Activated CD8-positive, alpha-beta T cell treated with anti-CD3 and anti-CD28 coated beads for 36 hours (primary cell): ENCODE measurements at places on chromosomes 6 and 20.

- no peak for DNase-seq
Measured at GRCh38 chr6:118529756-118530155, 18.3 kb upstream of the PLN start.

DNA sequence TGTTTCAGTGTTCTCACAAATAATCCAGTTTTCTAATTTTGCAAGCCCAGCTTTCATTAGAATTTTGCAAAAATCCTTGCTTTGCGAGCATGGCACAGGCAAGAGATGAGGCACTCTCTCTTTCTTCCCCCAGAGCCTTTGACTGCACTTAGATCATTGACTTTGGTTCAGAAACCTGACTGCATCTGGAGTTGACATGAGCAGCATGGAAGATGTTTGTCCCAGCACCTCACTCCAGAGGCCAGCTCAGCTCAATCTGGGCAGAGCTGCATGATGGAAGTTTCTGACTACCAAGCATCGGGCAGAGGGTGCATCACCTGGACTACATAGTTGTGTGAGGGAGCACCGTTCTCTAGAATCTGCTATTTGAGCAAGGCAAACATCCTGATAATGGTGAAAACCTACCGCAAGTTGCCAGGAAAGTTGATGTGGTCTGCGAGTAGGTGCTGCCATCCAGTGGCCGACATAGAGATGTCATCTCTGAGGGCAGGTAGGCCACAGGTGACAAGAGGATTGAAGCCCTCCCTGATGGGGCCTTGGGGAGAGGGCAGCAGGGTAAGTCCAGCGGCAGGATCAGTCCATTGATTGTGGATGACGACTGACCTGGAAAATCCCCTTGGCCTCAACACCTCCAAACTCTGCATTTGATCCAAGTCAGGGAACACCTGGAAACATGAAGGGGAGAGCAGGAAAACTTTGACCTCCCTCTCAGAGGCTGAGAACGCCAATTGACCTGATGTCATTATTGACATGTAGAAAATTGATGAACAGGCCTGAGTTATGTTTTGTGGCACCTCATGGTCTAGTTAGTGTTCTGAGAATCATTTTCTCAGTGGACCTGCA lies 3.8 kb upstream of the LPA start:
- DNase-seq: peak; percentile 52

GRCh38 chr20:32365564-32365963 lies 7.4 kb downstream of the ASXL1 start:
- no peak for DNase-seq

DNA sequence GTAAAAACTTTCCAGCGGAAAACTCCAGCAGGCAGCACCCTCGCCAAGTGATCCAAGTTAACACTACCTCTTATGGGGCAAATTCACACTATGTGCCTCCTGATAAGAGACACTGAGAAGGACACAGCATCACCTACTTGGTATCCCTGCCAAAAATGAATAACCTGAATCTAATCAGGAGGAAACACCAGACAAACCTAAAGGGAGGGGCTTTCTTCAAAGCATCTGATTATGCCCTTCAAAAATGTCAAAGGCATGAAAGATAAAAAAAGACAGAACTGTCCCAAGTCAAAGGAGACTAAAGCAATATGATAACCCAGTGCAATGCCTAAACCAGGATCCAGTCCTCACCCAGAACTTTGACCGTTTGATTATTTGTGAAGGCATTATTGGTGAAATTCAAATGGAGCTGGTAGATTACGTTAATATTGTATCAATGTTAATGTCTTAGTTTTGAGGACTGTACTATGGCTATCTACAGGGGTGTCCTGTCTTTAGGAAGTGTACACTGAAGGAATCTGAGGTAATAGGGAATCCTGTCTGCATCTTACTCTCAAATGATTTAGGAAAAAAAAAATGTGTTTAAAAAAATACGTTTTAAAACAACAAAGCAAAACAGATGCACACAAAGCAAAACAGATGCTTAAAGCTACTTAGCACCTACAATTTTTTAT lies 8.3 kb downstream of the TBC1D7 start:
- DNase-seq: no peak

GRCh38 chr6:150008588-150008987 lies 16.7 kb downstream of the RAET1L start:
- DNase-seq: peak; percentile 69

DNA sequence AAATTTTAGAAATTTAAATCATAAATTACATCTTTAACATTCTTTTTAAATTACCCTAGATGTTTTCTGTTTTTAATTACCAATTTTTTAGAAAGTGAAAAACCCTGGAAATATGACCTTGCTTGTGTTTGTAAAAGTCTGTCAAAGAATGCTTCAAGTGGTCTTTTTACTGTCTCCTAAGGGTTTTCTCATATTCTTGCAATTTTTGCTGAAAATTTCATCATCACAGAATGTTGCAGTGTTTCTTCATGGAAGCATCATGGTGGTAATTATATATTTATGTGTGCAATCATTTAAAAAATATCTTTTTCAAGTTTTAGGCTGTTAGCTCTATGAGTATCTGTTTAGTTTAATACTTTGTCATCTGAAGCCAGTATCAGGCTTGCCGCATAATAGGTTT lies 178.2 kb downstream of the HDGFL1 start:
- DNase-seq: no peak

GRCh38 chr6:27814665-27815424 lies 97.4 kb downstream of the OR2B2 start:
- DNase-seq: peak; percentile 88

DNA sequence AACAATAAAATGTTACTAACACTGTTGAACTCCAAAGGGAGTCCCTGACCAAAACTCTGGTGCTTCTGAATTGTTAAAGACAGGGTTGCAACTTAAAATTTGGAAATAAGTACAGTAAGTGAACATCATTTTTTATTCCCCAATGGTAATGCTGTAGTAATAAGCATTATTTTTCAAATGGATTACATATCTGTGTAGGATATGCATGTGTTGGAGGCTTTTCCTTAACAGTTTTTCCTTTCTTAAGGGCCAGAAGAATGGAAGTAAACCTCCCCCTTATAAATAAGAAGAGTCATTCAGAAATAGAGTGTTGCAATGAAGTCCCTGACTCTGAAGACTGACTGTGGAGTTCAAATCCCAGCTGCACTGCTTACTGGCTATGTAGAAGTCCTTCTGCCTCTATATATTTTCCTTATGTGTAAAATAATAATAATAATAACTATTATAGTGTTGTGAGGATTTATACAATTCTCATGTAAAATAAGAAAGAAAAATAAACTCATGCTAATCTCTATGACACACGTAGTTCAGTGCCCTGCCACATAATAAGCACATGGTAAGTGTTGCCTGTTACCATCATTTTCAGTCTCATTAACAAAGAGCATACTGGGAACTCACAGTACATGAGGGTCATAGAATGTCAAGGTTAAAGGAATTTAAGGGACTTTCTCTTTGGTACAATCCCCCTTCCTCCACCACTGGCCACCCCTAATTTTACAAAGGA lies 129.8 kb upstream of the SMLR1 start:
- DNase-seq: no peak

- no peak for DNase-seq
Measured at GRCh38 chr6:112281821-112282615, 27.7 kb upstream of the LAMA4 start.

DNA sequence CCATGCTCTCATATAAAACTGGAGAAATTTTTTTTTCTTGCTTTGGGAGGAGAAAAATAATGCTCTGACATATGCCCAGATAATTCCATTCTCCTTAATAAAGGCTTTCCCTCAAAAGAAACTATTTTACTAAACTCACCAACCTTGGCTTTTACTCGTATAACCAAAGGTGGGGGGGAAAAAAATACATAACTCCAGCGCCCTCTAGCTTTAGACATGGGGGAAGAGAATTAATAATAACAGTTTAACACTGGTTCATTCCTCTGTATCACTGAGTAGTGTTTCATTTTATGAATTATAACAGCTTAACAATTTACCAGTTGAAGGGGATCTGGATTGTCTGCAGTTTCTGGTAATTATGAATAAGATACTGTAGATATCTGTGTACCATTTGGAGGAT lies 1226.1 kb downstream of the GRIK2 start:
- DNase-seq: no peak

DNA sequence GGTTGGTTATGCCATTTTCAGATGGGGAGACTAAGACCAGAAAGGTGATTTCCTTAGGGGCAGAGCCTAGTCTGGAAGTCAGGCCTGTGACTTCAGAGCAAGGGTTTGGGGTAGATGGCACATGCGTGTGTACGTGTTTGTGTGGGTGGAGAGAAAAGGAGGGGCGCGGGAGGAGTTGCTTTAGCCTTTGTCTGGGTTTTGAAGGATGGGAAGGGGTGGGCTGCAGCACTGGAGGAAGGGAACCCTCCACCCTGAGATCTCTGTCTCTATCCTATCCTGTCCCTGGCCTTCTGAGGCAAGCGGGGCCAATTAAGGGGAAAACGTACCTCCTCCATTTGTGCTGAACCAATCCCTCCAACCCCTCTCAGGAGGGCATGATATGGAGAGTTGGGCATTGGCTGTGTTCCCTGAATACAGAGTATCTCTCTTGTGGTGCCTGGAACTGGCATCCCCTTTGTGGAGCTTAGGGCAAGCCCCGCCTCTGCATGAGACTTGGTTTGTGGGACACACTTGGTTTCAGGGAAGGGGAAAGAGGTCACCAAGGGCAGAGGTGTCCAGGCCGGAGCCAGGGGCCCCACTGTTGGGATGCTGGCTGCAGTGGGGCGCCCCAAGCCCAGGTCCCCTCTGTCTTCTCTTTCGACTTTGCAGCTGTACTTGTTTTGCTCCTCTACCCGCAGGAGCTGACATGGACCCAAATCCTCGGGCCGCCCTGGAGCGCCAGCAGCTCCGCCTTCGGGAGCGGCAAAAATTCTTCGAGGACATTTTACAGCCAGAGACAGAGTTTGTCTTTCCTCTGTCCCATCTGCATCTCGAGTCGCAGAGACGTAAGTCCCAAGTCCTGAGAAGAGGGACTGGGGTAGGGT lies at the start of gene DBNDD2:
Gene DBNDD2 (plus strand): TSS at position 507 of the 863 bp plus-strand sequence. CDS start 179 bp downstream, at position 686.
- DNase-seq: peak; percentile 54

- DNase-seq: no peak
Measured at GRCh38 chr6:44453146-44453545, 65.6 kb downstream of the CDC5L start.

DNA sequence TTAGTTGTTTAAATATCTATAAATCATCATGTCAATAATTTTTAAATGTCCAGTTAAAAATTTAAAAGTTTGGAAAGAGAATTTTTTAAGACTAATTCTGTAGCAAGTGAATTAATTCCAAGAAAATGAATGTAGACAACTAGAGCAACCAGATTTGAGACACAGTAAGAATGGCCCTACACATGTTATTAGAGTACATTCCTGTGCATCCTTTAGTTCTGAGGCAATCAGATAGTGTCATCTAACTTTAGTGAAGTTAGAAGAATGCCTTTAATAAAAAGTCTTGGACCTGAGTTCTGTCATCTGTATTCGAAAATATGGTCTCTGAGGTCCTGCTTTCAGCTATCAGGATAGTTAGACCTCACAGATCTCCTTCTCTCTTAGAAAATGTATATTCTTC lies 63.7 kb downstream of the HIVEP2 start:
- no peak for DNase-seq

GRCh38 chr6:52511163-52511562 lies 65.7 kb downstream of the TRAM2 start:
- no peak for DNase-seq

DNA sequence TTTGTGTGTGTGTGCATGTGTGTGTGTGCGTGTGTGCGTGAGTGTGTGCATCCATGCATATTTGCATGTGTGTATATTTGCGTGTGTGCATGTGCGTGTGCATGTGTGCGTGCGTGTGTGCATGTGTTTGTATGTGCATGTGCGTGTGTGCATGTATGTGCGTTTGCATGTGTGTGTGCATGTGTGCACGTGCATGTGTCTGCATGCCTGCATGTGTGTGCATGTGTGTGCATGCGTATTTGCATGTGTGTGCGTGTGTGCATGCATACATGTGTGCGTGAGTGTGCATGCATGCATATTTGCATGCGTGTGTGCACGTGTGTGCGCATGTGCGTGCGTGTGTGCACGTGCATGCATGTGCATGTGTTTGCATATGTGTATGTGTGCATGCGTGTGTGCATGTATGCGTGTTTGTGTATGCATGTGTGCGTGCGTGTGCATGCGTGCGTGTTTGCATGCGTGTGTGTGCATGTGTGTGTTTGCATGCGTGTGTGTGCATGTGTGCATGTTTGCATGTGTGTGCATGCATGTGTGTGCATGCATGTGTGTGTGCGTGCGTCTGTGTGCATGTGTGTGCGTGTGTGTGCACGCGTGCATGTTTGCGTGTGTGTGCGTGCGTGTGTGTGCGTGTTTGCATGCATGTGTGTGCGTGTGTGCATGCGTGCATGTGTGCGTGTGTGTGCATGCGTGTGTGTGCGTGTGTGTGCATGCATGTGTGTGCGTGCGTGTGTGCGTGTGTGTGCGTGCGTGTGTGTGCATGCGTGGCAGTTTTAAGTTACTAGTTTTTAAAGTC lies 57.7 kb upstream of the SMOC2 start:
- DNase-seq: no peak

DNA sequence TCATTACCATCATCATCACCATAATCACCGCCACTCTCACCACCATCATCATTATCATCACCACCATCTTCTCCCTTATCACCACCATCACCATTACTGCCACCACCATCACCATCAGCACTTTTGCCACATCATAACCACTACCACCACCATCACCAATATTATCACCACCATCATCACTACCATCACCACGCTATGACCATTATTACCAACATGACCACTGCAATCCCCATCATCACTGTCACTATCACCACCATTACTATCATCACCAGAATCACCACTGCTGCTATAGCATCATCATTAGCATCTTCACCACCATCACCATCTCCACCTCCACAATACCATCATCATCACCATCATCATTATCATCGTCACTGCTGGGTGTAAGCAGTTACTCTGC lies 25.6 kb downstream of the CST1 start:
- no peak for DNase-seq

DNA sequence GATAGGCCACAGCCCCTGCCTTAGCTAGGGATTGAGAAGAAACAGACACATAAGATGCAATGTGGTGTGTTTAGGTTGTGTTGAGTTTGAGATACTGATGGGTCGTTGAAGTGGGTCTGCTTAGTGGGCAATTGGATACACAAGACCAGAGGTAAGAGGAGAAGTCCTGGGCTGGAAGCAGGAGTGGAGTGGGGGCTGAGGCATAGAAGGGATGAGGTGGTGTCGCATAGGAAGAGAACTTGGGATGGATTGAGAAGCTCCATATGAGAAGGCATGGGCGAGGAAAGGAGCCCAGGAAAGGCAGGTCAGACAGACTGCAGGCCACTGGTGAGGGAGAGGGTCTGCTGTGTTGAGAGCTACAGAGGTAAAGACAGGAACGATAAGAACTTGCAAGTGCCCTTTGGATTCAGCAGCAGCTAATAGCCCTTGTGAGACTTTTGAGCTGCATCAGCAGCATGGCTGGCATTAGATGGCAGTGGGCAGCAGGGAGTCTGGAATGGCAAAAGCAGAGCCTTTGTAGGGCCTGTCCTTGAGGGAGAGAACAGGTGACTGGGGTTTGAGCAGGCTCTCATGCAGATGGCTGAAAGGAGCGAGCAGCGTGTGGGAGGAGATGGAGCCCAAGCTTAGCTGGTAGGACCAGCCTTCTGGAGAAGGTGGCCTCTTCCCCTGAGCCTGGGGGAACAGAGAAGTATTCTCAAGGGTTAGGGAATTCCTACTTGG lies 33.2 kb downstream of the PLCG1 start:
- no peak for DNase-seq

GRCh38 chr6:121000381-121000780 lies 333.9 kb downstream of the TBC1D32 start:
- DNase-seq: no peak
